ENCODE measurements at places on chromosomes 2 and 18.

DNA sequence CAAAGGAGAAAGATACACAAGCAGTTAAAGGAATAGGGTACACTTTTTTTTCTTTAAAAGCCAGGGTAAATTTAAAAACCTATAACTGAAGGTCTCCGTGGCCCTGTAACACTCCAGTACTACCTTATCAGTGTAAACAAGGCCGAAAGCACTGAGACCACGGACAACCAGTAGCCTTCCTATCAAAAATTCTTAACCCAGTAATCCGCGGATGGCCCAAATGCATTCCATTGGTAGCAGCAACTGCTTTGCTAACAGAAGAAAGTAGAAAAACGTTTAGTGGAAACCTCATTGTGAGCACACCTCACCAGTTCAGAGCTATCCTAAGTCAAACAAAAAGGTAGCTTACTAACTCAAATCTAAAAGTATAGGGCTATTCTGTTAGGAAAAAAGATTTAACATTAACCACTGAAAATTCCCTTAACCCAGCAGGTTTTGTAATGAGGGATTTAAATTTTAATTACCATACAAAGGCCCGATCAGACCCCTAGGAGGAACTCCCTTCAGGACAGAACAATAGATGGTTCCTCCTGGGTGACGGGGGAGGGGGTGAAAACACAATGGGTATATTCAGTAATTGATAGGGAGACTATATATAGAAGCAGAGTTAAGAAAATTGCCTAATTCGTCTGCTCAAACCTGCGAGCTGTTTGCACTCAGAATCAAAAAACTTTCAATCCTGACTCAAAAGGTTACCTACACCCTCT, 50.8 kb upstream of the CWC22 start:
- DNase-seq: no peak

DNA sequence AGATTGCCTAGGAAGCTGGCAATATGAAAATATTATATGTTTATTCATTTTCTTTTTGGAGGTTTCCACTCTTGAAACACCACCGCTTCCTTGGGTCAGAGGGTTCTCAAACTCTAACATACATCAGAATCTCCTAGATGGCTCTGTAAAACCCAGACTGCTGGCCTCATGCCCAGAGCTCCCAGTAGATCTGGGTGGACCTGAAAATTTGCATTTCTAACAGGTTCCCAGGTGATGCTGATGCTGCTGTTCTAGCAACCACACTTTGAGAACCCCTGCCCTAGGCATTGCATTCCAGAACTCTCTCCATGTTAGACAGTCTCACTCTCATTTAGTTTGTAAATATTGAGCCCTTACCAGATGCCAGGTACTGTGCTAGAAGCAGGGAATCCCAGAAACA, 139.4 kb downstream of the FAM210A start:
- DNase-seq: no peak

- DNase-seq: no peak
Observed at GRCh38 chr2:147500229-147500628, 344.6 kb upstream of the ACVR2A start.

DNA sequence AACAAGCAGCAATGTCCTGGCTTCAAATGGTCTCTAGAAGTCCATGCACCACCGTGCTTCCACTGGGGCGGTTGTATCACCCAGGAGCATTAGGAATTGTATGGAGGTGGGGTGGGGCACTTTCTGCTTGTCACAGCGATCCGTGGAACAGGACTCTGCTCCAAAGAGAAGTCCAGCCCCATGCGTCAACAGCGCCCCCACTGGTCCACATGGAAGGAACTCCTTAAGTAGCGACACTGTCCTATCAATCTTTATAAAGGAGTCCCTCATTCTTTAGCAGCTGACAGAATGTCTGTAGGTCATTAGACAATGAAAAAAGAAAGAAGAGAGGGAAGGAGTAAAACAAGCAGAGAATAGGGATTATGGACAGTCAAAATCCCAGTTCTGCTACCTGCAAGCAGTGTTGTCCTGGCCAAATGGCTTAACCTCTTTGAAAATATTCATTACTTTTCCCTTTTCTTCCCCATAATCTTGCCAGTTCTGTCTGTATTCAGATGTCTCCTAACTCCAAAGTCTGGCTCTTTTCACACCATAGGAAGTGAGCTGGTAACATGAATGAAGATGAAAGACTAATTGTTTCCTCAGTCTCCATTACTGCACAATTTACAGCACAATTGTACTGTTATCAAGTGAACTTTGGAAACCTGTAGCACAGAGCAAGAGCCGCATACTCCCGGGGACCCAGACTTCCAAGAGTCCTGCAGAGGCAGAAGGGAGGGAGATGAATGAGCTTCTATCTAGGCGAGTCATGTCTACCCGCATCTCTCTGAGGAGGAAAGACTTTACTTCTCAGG, 9.9 kb downstream of the NFE2L2 start:
- no peak for DNase-seq

DNA sequence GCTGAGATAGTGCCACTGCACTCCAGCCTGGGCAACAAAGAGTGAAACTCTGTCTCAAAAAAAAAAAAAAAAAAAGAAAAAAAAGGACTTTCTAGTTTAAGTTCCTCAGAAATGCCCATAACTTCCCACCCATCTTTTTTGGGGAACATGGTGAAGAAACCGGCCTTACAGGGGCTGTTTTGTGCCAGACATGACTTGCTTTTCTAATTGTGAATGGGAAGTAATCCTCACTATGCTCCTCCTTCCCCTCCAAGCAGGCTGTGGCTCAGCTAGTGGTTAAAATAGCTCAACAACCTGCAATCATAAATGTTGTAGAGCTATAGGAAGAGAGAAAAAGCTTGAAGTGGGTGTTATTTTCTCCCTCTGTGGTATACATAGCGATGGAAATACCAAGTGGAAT, 34.1 kb upstream of the OLA1 start:
- DNase-seq: no peak

DNA sequence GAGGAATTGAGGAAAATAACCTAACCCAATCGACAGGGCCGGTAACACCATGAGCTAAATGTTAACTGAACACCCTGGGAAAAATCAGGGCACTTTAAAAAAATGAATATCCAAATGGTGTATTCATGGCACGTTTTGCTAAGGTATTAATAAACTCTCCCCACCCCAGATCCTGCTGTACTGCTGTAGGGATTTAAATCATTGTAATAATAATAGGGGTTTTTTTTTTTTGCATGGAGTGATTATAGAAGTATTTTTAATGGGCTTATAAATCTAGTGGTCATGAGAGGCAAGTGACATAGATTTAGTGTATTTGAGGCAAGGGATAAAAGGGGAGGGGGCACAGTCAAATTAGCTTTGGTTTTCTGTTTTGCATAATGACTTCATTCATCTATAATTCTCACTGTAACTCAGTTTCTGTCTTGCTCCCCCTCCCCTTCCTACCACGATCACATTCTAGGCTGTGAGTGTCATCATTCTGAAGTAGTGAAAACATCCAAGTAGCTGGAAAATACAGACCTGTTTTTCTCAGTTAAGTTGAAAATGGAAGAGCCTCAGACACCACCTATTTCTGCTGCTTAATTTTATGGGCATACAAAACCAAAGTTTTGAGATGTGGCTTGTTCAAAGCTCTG, 18.2 kb upstream of the MGAT5 start:
- DNase-seq: no peak

DNA sequence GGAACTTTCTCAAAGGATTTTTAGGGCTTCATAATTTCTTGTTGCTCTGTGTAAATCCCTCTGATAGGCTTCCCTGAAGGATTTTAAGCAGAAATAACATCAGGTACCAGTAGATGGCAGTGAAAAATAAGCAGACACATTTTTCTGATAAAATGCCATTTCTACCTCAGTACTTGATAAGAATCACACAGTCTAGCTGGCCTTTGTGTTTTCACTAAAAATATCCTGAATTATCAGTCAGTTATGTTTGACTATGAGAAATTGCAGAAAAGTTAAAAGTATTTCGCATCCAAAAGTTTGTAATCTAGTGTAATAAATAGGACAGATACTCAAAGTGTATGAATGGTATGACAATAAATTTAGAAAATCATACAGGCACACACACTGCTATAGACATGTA, 68.7 kb downstream of the DNAJC10 start:
- DNase-seq: no peak

DNA sequence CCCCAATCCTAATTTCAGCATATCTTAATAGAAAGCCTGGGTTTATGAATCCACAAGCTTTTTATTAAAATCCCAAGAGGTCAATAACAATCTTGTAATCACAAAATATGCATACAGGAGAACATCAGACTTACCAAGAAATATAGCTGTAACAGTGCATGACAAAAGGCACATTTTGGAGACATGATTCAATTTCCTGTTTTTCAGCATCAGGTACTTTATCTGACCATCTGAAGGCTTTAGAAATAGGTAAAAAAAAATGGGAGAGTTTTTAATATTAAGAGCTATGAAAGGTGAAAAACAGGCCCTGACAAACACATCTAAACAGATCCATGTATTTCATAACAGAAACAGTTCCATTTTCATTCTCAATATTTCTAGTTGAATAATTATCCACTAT, 89.9 kb upstream of the EFEMP1 start:
- DNase-seq: no peak

- DNase-seq: no peak
Observed at GRCh38 chr2:32901313-32901712, 45.4 kb upstream of the LTBP1 start.

- peak; percentile 36 for DNase-seq
Observed at GRCh38 chr2:96527286-96528005, 9.1 kb upstream of the ARID5A start.

GRCh38 chr2:44741507-44741906, 200.0 kb upstream of the SIX3 start:
- no peak for DNase-seq

- DNase-seq: no peak
Observed at GRCh38 chr2:25341011-25341727, 556 bp downstream of the DNMT3A start.

- DNase-seq: no peak
Observed at GRCh38 chr2:151953467-151953866, 125.2 kb upstream of the ARL5A start.

DNA sequence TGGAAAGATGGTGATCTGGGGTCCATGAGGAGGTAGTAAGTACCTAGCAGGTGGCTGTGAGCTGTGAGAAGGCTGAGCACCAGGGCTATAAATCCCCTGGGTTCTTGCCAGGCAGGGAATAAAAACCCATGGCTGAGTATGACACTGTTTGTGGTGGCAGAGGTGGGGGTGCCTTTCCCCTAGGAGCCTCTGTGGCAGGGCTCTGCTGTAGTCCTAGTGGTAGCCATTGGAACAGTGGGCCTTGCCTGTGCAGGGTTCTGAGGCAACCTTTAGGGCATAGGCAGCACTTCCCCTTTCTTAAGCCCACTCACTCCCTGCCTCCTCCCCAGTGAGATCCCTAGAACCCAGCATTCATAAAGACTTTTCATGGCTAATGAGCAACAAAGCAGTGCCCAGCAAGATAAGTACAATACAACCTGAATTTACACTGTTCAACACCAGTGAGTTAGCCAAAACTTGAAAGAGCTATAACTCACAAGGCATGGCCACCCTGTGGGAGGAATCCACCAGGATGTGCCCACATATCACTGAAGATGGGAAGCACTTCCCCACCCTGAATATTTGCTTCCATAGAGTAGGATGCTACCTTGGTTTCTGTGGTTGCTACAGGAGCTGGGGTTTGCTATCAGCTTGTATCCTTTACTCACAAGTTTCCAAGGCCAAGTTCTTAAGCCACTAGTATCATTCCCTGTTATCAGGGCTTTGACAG, 100.9 kb upstream of the NEUROD1 start:
- DNase-seq: no peak

DNA sequence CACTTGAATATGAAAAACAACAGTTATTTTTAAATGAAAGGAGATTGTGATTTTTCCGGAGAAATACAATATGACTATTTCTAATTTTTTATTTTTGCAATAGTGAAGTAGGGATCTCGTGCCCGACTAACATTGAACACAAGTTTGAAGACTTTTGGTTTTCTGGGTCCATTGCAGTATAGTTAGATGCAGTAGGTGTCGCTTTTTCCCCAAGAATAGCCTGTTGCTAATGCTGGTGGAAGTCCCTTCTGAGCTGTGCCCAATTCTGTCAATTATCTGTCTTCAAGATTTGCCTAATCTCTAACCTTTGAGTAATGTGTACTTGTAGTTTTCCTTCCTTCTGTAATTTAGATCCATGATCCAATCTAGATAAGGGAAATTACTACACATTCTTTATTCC, 36.5 kb downstream of the SEMA4F start:
- DNase-seq: no peak

GRCh38 chr2:223923976-223924375, 21.2 kb downstream of the WDFY1 start:
- DNase-seq: no peak

- DNase-seq: no peak
Observed at GRCh38 chr2:106868275-106868674, 17.7 kb downstream of the ST6GAL2 start.

GRCh38 chr2:203822240-203822639, 45.3 kb upstream of the CTLA4 start:
- DNase-seq: no peak

All from effector CD4-positive, alpha-beta T cell (primary cell).